Esophagus squamous epithelium (tissue), 5 donors: ENCODE measurements at places on chromosomes 7 and 10.

- DNase-seq = no peak
These were observed 35.3 kb downstream of the CDC14C start for GRCh38 chr7:48959676-48960075.

DNA sequence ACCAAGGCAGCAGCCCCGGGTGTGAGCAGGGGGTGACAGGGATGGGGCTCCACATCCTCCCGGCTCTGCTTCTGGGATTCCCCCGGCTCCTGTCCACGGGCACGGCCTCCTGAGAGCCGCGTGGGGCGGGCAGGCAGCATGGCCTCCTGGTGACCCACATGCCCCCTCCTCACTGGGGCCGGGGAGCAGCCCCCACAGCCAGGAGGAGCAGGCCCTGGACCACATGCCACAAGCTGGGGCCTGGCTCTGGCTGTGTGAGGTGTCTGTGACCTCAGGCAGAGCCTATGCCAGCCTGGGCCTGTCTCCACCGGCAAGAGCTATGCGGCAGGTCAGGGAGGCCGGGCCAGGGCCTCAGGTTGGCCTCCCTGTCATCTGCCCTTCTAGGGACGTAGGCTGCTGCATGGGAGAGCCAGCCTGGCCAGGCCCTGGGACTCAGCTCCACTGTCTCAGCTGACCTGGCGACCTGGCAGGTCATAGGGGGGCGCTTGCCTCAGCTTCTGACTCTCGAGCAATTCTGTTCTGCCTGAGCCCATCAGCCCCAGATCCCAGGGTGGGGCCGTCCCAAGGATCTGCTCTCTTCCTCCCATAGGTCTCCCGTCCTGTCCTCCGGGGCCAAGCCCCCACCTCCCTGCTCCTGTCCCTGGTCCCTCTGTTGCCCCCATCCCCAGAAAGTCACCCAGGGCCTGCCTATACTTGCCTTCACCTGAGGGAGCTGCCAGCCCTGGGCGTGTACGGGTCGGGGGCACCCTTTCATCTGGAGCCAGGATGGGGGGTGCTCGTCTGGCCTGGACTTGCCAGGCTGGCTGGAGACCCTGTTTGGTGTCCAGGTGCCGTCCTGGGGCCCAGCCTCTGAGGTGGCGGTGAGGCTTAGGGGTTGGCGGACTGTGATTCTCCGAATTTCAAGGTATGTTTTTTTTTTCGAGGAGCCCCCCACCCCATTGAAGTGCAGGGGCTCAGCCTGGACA is 3.9 kb upstream of the TMEM184A start:
- no peak for DNase-seq

- DNase-seq = no peak
These were observed 142.2 kb upstream of the VWC2 start for GRCh38 chr7:49631071-49631815.

- DNase-seq = no peak
These were observed 1.5 kb downstream of the IPMK start for GRCh38 chr10:58266003-58266825.

- DNase-seq = no peak
These were observed 28.5 kb downstream of the CHCHD3 start for GRCh38 chr7:133053321-133053891.

DNA sequence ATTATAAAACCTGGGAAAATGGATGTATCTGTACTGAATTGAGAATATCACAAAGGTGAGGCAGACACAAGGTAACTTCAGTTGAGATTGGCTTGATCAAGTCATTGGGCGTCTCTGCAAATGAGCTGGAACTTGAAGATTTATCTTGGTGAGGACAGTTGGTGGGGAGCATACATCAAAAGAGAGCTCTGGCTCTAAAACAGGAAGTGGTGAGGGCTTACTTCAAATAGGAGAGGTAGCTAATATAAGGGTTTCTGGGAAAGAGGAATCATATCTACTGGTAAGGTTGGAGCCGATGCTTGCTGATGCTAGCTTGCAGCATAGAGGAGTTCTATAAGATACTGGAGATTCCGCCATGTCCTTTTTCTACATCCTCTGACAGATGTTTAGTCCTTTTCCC is 39.9 kb upstream of the FGL2 start:
- no peak for DNase-seq
